ENCODE measurements at places on chromosomes 11 and 22.

DNA sequence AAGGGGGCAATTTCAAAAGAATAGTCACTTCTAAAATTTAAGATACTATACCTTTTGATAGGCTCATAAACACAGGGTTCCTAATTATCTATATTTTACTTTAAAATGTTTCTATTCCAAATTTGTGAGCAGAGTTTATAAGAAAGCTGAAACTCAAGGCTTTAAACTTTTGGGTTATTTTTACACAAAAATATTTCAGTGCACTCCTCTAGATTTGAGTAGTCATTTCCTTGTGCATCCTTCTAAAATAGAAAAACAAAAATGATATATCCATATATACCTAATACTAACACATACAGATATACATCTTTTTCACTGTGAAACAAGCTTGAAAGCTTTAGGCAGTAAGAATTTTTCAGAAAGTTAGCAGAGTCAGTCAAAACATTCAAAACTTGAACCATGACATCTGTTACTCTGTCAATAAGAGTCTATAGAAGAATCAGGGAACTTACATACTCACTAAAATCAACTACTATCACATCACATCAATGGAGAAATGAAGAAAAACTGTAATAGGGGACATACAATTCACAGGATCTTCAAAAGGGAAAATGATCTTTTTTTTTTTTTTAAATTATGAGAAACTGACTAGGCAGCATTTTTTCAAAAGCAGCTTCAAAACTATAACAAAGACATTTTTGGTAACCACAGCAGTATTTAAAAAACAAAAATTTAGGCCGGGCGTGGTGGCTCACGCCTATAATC, 5.1 kb downstream of the PHF21A start:
- DNase-seq, result no peak

DNA sequence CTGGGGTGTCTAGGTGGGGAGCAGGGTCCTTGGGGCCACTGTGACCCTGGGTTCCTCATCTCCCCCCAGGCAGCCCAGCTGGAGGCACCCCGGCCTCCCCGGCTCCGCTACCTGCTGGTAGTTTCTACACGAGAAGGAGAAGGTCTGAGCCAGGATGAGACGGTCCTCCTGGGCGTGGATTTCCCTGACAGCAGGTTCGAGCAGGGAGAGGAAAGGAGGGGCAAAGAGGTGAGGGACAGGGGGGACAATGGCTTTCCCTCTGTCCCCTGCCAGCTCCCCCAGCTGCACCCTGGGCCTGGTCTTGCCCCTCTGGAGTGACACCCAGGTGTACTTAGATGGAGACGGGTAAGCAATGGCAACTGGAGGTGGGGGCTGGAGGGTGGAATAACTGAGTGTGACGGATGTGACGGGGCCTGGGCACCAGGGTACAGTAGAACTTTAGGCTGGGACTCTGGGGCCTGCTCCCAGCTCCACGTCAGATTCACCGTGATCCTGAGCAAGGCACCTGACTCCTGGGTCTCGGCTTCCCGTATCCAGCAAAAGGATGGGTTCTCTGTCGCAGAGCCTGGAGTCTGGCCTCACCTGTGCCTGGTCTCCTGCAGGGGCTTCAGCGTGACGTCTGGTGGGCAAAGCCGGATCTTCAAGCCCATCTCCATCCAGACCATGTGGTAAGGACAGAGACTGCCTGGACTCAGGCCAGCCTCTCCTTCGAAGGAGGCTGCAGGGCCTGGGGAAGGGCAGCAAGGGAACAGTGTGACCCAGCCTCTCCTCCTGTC, 3.6 kb downstream of the SSH3 start:
- DNase-seq, result no peak

DNA sequence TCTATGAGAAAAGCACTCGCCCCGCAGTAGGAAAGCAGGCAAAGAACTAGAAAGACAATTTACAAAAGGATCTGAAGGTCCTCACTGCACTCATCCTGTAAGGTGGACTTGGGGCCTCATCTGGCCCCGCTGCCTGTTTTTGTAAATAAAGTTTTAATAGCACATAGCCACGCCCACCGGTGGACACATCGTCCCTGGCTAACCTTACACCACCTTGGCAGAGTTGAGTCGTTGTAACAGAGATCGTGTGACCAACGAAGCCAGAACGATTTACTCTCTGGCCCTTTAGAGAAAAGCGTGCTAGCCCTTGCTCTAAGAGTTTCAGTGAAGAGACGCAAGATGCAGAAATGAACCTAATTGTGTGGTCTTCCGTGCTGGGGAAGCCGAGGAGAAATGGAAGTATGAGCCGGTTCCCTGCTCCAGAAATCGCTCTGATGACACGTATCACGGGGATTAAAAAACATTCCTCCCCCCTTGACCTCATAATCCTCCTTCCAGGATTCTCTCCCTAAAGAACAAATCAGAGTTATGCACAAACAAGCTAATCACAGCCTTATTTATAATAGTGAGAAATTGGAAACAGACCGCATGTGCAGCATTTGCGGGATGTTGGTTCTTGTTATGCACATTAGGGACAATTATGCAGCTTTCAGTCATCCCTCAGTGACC, 80.1 kb downstream of the CDKN1C start:
- DNase-seq, result no peak

DNA sequence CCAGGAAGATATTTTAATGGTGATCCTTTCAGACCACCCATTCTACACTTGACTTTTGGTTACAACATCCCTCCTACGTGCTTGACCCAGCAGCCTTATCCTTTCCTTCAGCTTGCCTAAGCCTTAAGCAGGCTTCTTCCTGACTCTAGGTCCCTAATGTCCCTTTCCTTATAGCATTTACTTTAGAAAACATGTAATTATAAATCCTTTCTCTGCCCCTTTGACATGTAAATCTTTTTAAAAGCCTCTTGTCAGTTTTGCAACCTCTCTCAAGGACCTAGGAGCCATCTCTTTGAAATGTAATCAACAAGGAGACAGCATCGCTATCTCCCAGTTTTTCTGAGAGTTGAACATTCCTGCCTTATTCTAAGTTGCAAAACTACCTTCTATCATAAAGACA, 1255.2 kb downstream of the LRRC4C start:
- DNase-seq, result no peak

GRCh38 chr11:1224111-1224490, 1.2 kb downstream of the MUC5B start:
- DNase-seq, result no peak

DNA sequence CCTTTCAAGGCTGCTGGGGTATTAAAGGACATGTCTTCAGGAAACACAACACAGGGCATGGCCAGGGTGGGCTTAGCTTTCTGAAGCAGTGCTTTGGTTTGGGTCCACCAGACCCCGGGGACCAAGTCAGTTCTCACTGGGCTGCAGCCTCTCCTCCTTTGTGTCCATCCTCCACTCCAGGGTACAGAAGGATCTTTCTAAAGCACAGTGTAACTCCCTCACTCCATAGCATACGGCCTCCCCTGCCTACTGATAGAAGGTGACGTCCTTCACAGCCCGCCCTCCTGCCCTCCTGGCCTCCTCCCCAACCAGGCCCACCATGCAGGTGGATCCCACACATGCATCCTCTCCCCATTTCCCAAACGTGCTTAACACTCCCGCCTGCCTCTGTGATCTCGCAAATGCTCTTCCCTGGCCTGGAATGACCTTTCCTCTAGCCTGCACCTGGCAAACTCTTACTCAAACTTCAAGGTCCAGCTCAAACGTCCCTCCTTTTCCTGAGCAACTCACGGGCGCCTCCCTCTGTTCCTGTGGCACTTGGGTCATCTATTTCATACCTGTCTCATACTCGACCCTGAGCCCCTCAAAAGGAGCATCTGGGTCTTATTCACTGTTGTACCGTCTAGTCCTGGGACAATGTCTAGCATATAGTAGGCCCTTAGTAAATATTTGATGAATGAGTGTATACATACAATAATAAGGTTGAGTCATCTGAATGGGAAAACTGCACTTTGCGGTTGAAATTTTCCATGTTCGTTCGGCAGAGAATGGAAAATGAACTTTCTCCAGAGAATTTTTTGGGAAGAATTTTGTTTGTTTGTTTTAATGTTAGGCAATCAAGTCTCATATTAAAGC, 187.7 kb downstream of the EFCAB6 start:
- no peak for DNase-seq

GRCh38 chr11:45617871-45618601, 47.4 kb downstream of the CHST1 start:
- no peak for DNase-seq

GRCh38 chr11:35038211-35038928, 100.6 kb upstream of the CD44 start:
- DNase-seq, result no peak

DNA sequence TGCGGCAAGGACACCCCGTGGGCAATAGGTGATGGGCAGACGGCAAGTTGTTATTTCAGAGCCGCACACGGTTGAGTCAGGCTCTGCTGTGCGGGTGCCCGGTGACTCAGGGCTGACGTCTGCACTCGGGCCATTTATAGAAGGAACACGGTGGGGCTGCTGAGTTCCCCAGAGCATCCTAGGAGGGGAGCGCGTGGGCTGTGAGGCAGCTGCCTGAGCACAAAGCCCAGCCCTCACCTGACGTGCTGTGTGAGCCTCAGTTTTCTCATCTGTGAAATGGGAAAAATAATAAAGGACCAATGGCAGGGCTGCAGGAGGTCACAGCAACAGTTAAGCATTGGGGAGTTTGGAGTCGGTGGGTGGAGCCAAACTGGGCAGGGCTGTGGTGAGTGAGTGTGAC, 11.3 kb upstream of the RHOD start:
- DNase-seq, result no peak

- no peak for DNase-seq
Observed at GRCh38 chr11:12674571-12674935, 332 bp downstream of the TEAD1 start.

- no peak for DNase-seq
Observed at GRCh38 chr11:86174101-86175046, 70.2 kb upstream of the EED start.

DNA sequence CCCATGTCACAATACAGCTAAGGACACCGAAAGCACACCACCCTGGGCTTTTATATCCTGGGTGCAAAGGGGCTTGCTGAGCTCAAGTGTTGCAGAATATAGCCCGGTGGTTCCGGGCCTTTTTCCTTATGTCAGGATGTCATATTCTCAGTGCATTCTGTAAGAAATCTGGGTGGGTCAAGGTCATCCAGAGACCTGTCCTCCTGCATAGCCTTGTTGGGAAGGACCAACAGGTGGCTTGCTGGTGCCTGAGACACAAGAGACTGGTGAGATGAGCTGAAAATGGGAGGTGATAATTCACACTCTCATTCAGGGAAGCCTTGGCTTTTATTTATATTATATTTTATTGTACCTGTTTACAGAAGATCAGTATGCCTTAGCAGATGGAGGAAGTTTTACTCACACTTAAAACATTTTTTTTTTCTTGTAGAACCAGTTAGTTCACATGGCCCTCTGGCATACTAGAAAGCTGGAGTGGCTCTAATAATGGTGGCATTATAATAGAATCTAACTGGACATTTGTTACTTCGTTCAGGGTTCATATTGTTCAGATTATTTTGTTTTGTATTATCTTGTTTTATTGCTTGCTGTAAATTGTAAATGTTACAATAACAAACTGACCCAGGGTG, 14.6 kb upstream of the TMEM123 start:
- no peak for DNase-seq

DNA sequence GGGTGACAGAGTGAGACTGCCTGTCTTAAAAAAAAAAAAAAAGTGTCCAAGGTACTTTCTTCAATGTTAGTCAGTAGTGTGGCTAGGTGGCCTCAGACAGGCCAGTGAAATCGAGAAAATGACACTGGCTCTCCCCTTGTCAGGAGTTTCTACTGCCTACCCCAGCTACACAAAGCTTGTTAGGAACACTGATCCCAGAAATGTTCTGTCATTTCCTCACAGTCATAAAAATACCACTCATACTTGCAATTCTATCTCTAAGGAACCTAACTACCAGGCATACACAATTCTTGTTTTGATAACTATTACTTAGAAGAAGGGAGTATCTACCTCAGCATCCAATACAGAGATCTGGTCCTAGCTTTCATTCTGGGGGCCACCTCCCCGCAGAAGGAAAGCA, 31.3 kb downstream of the ATP6V1E1 start:
- DNase-seq, result no peak

- no peak for DNase-seq
Observed at GRCh38 chr11:56013805-56014204, 13.6 kb upstream of the OR5AS1 start.
